ENCODE measurements at places on chromosomes 5 and 9. TPM values are rescaled to one million over a fixed set of nuclear protein-coding genes. Genes with fewer than 3 reads are reported as not detected.

DNA sequence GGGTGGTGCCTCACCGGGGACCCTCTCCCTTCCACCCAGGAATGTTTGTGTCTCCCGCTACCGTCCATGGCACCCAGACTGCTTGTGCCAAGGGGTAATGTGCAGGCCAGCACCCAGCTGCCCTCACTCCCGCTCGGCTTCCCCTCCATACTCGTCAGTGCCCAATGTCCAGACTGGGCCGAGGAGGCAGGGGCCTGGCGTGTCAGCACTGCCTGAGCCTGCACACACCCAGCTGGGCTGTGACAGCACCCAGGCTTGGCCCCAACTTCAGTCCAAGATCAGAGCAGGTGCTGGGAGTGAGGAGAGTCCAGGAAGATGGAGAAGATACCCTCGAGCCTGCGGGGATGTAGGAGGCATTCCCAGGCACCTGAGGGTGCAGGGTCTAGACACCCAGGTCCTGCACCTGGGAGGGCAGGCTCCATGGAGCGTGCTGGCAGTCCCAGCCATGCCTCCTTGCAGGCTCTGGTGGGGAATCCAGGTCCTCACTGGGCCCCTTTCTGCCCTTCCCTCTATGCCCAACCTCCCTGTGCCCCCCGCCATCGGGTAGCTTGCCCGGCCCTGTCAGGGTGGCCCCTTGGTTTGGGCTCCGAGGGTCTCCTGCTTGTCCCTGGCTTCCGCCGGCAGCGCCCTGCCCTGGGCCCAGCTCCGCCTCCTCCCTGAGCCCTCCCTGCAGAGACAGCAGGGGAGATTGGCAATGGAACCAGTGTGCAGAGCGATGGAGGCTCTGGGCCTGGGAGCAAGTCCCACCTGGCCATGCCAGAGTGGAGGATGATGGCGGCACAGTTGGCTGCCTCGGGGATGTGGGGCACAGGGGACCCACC is 250.8 kb upstream of the EDIL3 start:
- DNase-seq = peak; percentile 18

DNA sequence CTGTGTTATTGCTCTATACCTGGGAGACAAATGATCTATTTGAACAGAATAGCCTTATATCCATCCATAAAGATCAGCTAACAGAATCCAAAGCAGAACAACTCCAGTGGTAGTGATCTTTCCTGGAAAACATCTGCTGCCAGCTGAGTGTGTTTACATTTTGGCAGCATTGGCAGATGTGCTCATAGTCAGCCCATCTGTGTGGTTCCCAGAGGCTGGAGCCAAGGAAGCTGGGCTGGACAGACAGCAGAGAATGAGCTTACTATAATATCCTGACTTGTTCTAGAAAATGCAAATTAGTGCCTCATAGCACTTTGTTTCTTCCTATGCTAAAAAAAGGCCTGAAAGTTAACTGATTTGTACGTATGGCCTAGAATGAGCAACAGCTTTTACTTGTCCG is 99.7 kb downstream of the ST8SIA4 start:
- no peak for DNase-seq

GRCh38 chr9:14170392-14170931 is 143.5 kb downstream of the NFIB start:
- DNase-seq = no peak

- DNase-seq = no peak
These were observed 46.4 kb upstream of the ALDH1B1 start for GRCh38 chr9:38345851-38346755.

- peak; percentile 67 for DNase-seq
These were observed 596 bp upstream of the CDC37L1 start for GRCh38 chr9:4678679-4679267.

DNA sequence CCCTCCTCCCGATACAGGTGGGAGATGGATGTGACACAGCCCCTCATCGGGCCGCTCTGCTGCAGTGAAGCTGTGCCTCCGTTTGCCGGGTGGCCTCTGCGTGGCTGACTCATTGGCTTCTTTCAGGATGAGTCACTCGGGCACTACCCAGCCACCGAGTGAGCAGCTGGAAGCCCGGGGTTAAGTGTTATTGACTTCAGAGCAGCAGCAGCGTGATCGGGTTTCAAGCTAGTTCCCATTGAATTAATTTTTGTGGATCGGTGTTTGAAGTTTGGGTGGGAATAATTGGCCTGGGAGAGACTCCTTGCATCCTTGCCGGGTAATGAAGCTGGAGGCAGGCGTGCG is 266.4 kb upstream of the IRX4 start:
- peak; percentile 89 for DNase-seq

DNA sequence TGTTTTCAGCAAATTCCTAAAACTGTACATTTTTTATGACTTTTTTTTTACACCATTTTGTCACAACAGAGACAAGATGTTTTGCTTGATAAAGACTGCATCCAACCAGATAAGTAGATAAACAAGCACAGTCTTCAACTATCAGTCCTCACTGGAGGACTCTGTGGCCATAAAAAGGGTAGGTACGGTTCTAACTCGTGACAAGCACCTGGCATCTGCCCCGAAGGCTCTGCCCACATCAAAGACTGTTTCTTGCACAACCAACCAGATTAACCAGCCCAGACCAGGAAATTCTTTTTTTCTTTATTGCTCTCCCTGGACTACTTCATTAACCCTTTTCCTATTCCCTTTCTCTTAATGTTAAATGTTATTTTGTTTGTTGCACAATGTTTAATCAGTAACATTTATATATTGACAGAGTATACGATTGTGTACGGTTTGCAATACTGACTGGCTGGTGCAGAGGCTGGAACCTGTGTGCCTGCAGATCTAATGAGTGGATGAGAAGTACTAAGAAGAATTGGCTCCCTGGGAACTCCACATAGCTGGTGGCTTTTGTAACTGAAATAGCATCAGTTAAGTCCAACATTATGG is 74.1 kb downstream of the SERINC5 start:
- DNase-seq = no peak

- DNase-seq = no peak
These were observed 40.1 kb downstream of the PFDN1 start for GRCh38 chr5:140262839-140263238.

- no peak for DNase-seq
These were observed 216.8 kb upstream of the TBC1D2 start for GRCh38 chr9:98472216-98472615.

- DNase-seq = peak; percentile 86
These were observed at the start of gene NTRK2 for GRCh38 chr9:84669288-84670137. TSS of gene NTRK2 (plus strand) at chr9:84669729. CDS start at chr9:84670749, 1,020 bp downstream.

DNA sequence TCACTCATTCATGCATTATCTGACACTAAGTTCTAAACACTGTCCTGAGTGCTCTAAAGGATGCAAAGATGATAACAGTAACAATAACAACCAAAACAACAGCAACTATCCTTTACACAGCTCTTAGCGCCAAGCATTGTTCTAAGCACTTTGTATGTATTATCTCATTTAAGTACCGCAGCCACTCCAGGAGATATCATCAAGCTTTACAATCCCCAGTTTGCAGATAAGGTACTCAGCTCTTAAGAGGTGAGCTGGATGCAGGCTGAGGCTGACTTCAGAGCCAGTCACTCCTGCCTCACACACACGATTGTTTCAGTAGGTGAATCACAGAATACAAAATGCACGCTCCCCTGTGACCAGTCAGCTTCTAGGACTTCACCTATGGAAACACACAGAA is 141.8 kb downstream of the PAX5 start:
- DNase-seq = no peak

- no peak for DNase-seq
These were observed 101.1 kb downstream of the MUSK start for GRCh38 chr9:110769667-110770066.

DNA sequence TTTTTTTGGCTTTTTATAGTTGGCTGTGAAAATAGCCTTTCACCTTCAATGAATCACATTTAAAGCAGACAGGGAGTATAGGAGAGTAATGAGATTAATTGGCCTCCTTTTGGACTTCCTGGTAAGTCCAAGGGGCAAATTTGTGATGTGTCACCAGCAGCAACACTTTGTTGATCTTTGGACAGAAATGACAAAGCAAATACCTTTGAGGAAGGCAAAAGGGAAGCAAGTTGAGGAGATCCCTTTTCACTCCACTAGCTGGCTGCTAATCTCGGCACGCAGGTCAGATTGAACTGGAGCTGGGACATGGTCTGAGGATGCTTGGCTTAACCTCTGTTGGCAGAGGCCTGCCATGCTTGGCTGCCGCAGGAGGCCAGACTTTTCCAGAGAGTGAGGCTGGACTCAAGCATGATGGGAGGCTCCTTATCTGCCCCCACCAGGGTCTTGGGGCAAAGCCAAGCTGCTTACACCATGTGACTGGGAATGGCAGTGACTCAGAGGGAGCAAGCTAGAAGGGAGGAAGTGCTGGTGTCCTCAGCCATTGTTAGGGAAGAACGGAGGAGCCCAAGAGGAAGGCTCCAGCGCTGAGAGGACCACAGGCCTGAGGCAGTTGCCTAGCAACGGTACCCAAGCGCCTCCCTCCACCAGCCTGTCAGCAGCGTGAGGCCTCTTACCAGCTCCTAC is 174.5 kb upstream of the MAP1B start:
- peak; percentile 84 for DNase-seq

DNA sequence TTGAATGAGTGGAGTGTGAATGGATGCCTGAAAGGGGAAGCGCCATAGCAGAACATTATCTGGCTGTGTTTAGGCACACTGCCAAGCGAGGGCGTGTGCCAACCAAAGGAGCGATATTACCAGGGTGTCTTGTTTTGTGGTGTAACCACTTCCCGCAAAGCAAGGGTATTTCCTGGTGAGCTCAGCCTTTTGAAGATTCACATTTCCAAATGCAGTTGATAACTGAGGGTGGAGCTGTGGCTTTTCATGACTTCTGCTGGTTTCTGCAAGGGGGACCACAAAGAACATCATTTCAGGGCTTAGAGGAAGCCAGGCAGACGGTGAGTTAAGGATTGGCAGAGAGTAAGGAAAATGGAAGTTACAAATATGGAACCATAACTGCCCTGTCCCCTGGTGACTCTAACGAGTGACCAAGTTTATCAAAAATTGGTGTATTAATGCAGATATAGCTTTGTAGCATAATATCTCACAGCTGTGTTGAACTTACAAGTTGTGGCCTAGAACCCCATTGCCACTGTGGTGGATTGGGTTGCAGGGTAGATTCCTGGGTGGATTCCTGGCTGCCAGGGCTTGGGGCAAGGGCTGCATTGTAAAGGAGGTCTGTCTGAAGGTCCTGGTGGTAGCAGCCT is 71.4 kb downstream of the RALGPS1 start:
- no peak for DNase-seq

DNA sequence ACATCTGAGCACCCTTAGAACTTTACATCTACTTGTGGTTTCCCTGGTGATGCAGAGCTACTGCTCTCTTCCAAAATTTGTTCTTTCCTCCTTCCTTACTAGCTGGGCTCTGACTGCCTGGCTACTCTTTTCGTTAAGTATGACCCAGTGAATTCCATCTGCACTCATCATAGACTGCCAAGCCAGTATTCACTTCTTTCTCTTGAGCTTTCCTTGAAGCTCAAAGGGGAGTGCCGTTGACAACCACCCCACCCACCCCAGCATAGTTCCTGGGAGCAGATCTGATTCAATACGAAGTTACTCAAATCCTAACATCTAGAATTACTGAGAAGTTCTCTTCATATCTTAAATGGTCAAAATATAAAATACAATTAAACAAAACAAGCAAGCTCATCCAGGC is 190.5 kb downstream of the ADAMTS12 start:
- peak; percentile 19 for DNase-seq

DNA sequence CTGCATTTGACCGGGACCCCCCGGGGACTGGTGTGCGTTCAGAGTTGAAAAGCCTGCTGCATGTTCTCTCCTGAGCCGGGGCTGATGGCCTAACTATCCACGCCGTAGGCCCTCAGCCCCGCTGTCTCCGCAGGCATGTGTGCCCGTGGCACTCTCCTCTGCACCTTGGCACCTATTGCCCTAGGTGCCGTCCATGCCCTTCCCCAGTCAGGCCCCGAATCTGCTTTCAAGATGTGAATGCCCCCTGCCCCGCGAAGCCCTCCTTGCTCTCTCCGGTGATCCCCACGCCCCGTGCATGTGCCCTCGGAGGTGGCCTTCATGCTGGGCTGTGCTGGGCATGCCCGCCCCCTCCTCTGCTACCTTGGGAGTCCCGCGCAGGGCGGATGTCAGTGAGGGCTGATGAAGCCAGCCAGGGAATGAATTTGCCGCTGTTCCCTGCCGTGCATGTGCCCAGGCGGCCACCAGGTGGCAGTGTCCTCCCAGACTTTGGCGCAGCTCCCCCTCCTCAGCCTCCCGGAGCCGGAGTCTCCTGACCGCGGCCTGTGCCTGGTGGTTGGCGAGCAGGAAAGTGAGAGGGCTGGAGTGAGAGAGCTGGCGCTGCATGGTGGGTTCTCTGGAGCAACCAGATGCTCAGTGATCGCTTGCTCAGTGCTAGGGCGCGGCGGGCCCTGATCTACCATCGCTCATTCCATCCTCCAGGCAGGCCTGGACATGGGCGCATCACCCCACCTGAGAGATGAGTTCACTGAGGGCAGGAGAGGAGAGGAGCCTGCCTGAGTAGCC is 112.9 kb upstream of the LMX1B start:
- peak; percentile 98 for DNase-seq

DNA sequence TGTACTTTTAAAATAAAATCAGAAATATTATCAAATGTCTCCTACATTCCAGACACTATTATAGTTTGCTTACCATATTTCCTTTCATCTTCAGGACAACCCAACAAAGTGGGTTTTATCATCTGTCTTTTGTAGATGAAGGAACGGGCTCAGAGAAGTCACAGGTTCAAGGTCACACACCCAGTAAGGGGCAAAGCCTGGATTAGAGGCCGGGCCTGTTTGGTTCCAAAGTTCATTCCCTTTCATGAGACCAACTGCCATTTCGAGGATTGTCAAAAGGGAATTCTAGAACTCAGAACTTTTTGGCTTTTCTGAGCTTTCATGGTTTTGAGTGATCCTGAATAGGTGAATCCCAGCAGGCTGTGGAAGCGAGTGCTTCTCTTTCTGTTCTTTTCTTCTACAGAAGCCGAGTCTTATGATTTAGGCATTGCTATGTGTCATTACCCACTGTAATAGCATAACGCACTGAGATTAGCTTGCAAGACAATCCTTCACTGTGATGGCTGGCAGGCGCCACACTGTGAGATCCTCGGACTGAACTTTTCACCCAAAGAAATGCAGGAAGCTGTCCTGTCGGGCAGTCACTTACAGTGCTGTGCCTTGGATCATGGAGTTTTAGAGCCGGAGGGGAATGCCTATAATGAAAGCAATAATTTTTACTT is 43.8 kb upstream of the ANKH start:
- no peak for DNase-seq

- no peak for DNase-seq
These were observed 129.9 kb downstream of the DMXL1 start for GRCh38 chr5:119200795-119201194.

DNA sequence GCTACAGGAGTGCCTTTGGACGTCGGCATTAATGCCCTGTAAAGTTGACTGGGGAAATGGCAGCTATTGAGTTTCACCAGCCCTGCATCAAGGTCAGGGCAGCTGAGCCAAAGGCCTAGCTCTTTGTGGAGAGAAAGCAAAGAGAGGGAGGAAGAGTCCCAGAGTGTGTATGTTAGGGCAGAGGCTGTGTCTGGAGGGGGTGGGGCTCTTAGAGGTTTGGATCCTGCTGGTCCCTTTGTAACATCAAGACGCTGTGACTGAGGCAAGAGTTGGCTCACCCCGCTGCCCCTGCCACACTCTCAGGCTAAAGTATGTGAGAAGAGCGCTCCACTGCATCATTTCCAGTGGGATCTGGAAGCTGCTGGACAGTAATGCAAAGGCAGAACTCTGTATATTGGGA is 34.3 kb downstream of the TMOD1 start:
- no peak for DNase-seq

Gene PTGER4
- total RNA-seq = 10.6 TPM

Gene C9orf57
- not detected for total RNA-seq

Gene ADAMTSL2
- total RNA-seq = under 0.01 TPM

Gene SREK1IP1
- 9.4 TPM for total RNA-seq

Gene GZMA
- total RNA-seq = not detected

Gene DOK3
- total RNA-seq = 1.5 TPM

Gene CSF1R
- 0.88 TPM for total RNA-seq

Gene SPINK4
- total RNA-seq = not detected

Measured in osteoblast (primary cell).